Kidney epithelial cell (primary cell): ENCODE measurements at places on chromosomes 3 and 15. TPM values are rescaled to one million over a fixed set of nuclear protein-coding genes. Genes with fewer than 3 reads are reported as not detected.

Gene COX17
- total RNA-seq = 17.9 and 27.4 TPM in 2 replicates

- DNase-seq = no peak
These were observed 20.7 kb downstream of the TBC1D2B start for GRCh38 chr15:78056714-78057269.

GRCh38 chr3:138646513-138646912 lies 37.9 kb downstream of the FAIM start:
- DNase-seq = no peak

- DNase-seq = no peak
These were observed 315.8 kb upstream of the CCDC54 start for GRCh38 chr3:107061466-107061865.

Gene COLQ
- 0.13 and 0.41 TPM in 2 replicates for total RNA-seq

DNA sequence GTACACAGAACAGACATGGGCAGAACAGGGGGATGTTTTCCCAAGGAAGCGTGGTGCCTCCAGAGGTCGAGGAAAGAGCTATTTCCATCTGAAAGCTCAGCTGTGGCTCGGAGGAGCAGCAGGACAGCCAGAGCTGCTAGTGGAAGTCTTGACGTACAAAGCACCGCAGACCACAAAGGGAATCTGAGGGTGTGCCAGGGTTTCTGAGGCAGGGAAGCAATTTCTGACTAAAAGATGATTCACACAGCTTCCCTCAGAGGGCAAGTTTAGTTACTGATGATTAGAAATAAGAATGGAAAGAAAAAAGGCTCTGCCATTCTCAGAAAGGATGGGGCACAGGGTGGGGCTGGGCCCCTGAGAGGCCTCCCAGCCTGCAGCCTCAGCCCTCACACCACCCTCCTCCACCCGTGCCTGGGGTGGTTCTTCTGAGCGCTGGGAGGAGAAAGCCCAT lies 45.8 kb upstream of the SEC13 start:
- peak; percentile 97 for DNase-seq

GRCh38 chr15:98923171-98923570 lies 84.4 kb downstream of the PGPEP1L start:
- DNase-seq = no peak

- no peak for DNase-seq
These were observed 23.0 kb upstream of the EPHB1 start for GRCh38 chr3:134772011-134772410.

DNA sequence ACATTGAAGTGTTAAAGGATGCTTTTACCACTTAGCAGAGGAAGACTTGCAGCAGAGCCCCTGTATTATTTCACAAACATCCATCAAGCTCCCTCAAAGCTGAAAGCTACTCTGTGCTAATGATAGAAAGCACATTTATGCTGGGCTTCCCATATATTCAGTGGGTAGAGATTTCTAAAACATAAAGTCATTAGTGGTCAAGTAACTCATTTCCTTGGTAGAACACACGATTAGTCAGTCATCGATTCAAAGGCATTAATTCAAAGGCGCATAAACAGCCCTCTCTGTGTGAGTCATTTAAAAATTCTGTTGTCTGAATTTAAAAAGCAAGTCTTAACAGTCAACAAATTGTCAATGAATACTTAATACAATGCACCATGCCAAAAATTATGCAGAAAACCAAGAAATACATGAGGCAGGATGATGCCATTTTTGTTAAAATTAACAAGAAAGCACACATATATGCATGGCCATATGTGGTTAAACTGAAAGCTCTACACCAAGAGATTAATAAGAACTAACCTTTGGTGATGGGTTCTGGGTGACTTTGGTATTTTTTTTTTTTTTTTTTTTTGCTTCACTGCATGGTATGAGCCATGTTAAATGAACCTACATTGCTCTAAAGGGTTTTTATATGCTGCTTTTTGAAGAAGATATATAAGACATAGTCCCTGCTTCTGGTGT lies 61.7 kb downstream of the LDHAL6B start:
- DNase-seq = peak; percentile 54

DNA sequence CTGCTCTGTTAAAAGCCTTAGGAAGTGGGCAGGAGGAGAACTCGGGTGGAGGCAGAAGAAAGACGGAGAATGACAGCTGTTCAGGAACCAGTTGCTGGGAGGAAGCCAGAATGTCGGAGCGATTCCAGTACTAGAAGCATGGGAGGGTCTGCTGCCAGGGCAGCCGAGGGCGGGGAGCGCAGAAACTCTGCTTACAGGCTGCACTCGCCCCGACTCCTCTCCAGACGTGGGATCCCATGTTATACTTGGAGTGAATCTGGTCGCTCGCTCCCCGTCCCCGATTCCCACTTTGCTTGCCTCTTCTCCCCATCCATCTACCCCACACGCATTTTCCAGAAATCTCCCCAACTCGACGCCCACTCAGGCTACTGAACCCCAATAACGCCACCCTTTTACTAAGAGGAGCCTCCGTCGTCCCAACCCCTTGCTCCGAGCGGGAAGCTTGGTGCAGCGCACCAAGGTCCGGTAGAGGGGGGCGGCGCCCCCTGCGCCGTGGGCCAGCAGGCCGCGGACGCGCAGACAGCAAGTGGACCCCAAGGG lies 665 bp downstream of the GATM start:
- DNase-seq = no peak

GRCh38 chr3:151580591-151580990 lies 119.7 kb upstream of the IGSF10 start:
- peak; percentile 70 for DNase-seq

GRCh38 chr3:185764163-185764979 lies 60.5 kb downstream of the IGF2BP2 start:
- DNase-seq = no peak

DNA sequence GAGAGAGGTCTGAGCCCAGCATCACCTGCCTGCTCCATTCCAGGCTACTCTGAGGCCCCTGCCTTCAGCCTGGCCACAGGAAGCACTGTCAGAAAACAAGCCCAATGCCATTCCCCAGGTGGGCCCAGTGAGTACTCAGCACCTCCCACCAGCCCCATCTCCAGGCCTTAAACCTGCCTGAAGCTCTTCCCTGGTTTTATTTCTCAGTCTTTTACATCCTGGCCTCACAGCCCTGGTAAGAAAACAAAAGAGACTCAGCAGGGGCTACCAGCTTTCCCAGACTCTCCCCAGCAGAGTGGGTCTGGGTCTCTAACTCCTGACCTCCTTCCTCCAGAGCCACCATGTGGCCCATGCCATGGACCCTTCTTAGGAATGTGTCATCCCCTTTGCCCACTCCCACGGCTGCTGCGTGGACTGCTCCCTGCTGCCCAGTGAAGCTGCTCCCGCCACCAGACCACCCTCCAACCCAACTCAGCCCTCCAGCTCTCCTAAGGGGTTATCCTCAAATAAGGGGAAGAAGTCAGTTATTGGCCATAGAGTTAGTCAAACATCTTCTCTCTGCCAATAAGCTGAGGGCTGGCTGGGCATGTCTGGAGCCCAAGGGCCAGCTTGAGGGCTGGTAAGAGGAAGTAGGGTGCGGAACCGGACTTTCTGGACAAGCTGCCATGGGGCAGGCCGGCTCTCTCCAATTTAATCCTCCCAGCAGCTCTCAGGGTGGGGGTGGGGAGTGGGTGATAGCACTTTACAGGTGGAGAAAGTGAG lies 116.7 kb upstream of the LINGO1 start:
- no peak for DNase-seq

DNA sequence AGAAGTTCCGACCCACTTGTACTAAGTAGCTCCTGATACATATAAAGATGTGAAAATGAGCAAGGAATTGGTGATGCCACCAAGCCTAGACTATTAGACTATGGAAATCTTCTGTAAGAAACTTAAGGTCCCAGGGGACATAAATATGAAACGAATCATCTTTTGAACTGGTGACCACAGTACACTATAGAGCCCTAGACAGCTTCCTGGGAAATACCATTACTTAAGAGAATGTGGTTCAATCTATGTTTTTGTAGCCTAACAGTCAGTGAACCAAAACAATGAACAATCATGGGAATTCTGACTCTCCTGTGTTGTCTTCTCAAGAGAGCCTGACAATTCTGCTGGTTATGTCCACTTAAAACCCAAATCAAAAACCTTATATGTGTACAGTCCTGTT lies 191.6 kb downstream of the GREM1 start:
- DNase-seq = peak; percentile 70

Gene CCK
- total RNA-seq = 0.42 and 0.68 TPM in 2 replicates

DNA sequence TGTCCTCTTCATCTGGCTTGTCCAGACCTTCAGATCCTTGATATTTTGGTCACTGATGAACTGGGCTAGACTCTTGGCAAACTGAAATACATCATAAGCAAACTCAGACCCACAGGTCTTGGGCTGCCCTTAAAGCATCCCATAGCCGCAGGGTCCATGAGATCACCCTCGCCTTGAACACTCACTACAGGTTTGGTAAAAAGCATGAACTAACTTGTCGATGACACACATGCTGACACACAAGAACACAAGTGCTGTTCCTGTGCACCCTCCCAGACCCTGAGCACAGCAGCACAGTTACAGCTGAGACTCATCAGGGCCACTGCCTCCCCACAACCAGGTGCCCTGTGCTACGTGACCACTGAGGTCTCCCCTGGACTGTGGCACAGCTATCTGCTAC lies 21.0 kb downstream of the PFKFB4 start:
- DNase-seq = no peak

Gene GOLIM4
- total RNA-seq = 27.2 and 27.9 TPM in 2 replicates

Gene ALDH1L1
- total RNA-seq = 1.0 and 1.2 TPM in 2 replicates

DNA sequence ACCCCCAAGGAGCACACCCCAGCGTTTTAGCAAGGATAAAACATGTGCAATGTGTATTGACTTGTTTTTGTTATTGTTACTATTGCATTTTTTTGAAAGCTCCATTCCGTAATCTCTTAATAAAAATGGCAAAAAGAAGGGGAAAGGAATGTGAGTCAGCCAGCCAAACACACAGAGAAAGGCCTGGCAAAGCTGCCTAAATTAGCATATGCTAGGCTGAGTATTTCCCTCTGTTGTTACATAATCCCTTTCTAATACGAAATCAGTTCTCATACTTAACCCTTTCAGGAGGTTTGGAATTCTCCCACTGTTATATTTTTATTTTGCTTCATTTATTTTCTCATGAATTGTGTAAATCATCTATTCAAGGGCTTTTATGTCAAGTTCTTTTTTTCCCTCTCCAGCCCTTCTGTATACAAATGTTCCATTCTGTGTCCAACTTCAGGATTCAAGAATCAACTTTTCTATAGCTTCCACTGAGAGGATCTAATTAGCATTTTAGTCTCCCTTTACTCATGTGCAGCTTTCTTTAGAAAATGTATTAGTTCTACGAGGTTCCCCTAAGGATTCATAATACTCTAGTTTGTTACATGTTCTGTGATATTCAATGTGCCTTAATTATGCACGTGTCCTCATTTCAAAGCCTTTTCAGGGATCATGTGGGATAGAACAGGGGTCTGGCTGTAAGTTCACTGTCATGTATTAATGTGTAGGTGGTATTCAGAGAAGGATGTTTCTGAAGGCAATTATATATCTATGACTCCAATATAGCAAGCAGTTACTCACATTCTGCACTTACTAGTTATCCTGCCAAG lies 9.2 kb downstream of the CADM2 start:
- DNase-seq = no peak

GRCh38 chr3:12768579-12769527 lies 9.8 kb upstream of the TMEM40 start:
- no peak for DNase-seq

Gene WNT7A
- 14.4 and 17.1 TPM in 2 replicates for total RNA-seq

Gene PDHB
- total RNA-seq = 58.2 and 62.8 TPM in 2 replicates

Gene A4GNT
- not detected in 2 replicates for total RNA-seq

Gene SH3BP5
- total RNA-seq = 9.0 and 9.3 TPM in 2 replicates

Gene FGD5
- 1.1 and 1.4 TPM in 2 replicates for total RNA-seq

Gene TPRG1
- 0.41 and 1.4 TPM in 2 replicates for total RNA-seq

- no peak for DNase-seq
These were observed 8.0 kb downstream of the ALDH1A2 start for GRCh38 chr15:58057559-58057958.
